ENCODE measurements at places on chromosomes 4 and X.

DNA sequence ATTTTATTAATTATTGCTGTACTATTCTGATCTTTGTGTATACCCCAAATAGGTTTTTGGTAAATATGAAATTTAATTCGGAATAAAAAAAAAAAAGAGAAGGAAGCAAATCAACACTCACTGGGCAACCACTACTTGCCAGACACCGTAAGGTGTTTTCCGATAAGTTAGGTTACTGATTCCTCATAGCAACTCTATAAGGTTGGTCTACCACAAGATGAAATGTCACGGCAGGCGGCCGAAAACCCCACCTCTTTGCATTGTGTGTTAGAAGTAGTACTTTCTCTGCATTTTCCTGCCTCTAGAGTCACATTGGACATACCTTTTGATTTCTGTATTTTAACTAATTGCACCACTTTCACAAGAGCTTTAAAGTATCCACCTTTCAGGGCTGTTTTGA is 44.5 kb upstream of the RASGEF1B start:
- no peak for DNase-seq

- DNase-seq = no peak
Observed at GRCh38 chr4:40492691-40493090, 137.0 kb downstream of the RBM47 start.

DNA sequence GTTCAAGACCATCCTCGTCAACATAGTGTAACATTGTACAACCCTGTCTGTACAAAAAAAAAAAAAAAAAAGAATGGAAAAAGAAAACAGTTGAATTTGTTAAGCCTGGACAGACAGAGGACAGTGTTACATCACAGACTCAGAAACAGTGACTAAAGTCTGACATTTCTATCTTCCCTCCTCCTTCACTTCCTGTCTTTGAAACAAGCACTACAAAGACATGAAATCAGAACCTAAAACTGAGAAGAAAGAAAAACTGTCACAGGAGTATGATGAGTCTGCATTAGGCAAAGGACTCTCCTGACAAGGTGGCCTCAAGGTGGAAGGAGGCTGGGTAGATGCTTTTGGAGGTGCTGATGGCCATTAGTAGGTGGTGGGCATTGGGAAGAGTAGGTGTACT is 126.7 kb downstream of the RBM47 start:
- no peak for DNase-seq

DNA sequence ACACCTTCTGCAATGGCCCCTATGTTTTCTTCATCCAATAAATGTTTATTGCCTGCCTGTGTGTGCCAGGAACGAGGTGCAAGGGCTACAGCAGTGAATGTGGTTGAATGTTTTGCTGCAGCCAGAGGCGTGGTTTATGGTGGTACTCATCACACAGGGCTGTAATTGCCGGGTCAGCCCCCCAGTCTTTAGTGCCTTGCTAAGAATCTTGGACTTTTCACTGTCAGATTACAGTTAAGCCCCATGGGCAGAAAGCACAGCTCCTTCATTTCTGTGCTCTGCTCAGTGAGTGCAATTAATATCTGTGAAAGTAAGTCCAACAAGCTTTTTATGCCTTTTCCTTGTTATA is 67.8 kb downstream of the TAPT1 start:
- no peak for DNase-seq

DNA sequence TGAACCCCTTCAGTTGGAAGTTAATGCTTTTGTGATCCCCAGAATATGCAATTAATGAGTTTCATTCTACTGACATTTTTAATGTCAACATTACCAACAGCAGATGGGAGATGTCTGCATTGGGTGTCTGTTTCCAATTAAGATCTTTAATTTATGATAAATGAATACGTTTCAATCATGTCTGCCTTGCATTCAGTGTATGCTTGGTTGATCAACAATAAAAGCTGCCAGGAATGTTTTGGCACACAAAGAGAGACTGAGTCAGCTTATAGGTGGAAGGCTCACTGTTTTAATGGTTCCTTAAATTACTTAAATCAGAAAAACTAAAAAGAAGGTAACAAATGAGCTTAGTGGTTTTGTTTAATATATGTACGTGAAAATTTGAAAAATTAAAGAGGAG is 359.9 kb upstream of the CNKSR2 start:
- no peak for DNase-seq

- no peak for DNase-seq
Observed at GRCh38 chr4:56910172-56910967, 2.7 kb downstream of the REST start.
